Brain (organoid and tissue), 16 donors: ENCODE measurements at places on chromosomes 3 and 15.

GRCh38 chr15:68818769-68819494 lies 1.8 kb downstream of the ANP32A start:
- DNase-seq: peak; percentile 73

DNA sequence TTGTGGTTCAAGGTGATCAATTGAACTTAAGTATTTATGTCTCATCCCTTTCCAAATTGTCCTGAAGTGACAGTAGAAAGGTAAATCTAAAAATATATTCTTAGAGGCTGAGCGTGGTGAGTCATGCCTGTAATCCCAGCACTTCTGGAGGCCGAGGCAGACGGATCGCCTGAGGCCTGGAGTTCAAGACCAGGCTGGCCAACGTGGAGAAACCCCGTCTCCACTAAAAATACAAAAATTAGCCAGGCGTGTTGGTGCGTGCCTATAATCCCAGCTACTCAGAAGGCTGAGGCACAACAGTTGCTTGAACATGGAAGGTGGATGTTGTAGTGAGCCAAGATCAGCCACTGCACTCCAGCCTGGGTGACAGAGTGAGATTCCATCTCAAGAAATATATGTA lies 226.6 kb downstream of the DPH6 start:
- no peak for DNase-seq

DNA sequence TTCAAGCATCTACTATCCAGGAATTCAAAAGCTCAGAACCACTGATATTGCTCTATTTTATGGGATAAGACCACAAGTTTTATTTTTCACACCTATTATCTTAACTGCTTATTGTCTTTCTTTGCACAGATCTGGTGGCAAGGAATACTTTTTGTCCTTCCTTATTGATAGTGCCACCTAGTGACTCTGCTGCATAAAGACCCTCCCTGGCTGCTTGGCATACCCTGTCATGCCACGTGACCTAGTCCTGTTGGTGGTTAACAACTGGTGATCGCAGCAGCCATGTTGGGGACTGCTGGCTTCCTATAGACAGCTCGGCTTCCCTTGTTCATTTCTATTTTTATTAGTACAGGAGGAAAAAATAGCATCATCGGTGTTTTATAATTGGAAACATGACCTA lies 236.3 kb downstream of the MEX3B start:
- DNase-seq: no peak

DNA sequence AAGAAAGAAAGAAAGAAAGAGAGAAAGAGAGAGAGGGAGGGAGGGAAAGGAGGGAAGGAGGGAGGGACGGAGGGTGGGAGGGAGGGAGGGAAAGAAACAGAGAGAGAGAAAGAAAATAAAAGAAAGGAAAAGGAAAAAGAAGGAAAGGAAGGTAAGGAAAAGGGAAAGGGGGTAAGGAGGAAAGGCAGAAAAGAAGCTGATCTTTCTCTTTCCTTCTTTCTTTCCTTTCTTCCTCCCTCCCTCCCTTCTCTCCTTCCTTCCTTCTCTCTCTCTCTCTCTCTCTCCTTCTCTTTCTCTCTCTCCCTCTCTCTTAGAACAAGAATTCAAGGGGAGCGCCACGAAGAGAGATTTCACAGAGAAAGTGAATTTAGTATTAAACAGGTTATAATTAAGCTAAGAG lies 25.8 kb upstream of the TMCC1 start:
- DNase-seq: no peak

DNA sequence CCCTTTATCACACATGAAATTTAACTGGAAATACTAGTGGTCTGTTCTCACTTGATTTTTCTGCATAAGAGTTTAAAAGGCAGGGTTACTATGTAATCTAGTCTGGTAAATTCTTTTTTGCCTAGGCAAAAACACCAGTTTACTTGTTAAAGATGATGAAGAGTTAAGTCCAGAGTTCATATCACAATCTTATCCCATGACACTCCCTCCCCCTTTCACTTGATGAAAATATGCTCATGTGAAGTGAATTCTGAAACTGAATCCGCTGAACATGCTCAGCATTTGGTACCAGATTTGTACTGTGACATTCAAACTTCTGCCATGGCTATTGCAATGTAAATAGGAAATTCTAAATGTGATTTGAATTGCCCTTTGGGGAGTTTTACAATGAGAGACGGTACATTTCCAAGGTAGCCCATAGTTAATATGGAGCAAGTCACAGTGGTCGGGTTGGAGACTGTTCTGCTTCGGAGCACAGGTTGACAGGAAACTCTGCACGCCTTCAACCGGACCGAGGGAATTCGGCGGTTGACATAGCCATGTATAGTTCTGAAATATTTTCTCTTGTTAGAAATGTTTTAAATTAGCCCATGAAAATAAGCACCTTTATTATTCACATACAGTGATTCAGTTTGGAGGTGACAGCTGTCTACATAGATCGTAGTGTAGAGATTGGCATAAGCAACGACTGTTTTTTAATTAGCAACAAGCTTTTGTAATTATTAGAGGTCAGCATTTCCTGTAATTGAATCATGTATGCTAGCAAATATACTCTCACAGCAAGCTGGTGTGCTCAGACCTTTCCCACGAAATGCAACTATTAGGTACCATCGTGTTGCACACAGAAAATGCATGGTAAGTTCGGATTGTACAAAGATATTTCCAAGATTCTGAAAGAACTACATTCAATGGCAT lies 768.6 kb upstream of the GOLIM4 start:
- no peak for DNase-seq

DNA sequence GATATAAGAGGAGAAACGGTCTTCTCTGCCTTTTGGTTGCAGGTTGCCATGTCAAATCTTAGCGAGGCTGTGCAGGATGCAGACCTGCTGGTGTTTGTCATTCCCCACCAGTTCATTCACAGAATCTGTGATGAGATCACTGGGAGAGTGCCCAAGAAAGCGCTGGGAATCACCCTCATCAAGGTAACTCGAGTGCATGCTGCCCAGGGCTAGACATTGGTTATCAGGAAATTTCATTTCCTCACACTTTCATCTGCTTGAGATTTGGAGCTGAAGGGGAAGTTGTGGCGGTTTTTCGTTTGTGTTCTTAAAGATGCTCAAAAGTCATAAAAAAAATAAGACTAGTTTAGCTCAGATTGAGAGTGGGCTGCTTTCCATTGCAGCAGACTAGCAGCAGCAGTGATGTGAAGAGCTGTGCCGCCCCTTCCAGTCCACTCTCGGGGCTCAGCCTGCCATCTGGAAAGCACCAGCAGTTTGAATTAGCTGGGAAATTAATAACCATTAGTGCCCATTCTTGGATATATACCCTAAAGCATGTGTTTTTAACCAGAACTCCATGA lies 32.2 kb downstream of the GPD1L start:
- no peak for DNase-seq

DNA sequence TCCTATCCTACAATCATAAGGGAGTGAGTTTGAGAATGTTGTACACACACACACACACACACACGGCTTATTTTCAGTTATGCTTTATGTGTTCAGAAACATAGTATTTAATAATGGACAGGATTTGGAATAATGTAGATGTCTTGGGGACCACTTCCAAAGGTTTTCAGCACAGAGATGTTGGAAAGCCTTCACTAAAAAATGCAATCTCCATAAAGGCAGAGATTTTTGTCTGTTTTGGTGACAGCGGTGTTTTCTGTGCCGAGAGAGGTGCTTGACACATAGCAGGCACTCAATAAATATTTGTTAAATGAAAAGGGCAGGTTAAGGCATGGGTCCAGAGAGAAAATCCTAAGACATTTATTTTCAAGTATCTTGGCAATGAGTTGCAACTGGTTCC lies 428.2 kb upstream of the RGMA start:
- DNase-seq: no peak

DNA sequence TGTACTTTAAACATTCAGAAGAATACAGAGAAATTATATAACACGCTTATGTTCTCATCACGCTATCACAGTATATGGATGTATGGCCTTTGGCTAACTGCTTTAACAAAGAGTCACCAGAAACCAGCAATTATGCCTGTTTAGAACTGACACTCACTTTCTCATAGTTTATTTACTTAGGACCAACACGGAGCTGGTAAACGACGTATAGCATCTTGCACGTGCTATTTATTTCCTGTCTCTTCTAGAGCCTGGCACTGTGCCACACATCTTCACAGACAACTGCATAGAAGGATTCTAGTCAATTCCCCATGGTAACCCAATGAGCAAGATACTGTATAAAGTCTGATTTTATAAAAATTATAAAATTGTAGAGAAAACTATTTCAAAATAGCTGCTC lies 43.6 kb downstream of the TBC1D2B start:
- peak; percentile 31 for DNase-seq

DNA sequence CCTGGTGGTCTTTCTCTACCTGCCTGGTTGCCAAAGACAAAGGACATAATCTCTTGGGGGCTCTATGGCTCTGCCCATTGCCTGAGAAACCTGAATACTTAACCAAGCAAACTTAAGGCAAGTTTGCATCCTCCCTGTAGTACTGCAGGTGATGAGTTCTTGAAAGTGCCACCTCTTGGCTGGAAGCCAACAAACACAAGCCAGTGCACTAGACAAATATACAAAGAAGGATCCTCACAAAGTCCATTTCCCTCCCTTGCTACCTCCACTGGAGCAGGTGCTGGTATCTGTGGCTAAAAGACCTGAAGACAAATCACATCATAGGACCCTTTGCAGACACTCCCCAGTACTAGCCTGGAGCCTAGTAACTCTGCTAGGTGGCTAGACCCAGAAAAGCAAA lies 772.3 kb downstream of the SI start:
- no peak for DNase-seq

DNA sequence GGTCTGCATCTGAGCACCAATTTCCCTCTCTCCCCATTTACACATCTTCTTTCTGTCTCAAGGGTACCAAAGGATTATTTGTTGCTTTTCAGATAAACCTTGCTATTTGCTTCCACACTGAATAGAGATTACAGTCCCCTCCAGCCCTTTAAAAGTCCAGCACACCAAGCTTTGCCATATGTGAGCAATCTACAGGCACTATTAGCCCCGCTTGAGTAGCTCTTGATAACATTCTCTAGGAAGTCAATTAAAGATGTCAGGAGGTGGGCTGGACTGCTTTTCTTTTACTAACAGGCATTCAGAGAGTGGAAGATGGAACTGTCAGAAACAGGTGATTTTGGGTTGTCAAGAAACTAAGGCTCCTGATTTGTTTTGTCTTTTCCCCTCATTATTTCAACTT lies 417.0 kb downstream of the ROBO2 start:
- peak; percentile 55 for DNase-seq

GRCh38 chr15:67091071-67091979 lies 25.9 kb downstream of the SMAD3 start:
- no peak for DNase-seq

DNA sequence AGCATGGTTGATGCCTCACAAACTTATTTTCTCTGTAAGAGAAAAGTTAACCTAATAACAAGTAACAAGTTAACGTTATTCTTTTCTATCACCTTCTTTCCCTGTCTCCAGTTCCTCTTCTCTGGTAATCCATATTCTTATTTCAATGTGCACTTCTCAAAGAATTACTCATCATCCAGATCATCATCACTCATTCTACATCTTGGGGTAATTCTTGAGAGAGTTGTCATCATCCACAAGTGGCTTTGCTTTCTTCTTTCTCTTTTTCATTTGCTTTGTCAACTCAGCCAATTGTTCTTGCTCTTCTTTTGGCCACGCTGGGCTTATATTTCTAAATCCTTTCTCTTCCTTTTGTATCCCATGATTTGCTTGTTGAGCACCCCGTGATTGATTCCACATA lies 20.8 kb upstream of the RNF111 start:
- DNase-seq: no peak

DNA sequence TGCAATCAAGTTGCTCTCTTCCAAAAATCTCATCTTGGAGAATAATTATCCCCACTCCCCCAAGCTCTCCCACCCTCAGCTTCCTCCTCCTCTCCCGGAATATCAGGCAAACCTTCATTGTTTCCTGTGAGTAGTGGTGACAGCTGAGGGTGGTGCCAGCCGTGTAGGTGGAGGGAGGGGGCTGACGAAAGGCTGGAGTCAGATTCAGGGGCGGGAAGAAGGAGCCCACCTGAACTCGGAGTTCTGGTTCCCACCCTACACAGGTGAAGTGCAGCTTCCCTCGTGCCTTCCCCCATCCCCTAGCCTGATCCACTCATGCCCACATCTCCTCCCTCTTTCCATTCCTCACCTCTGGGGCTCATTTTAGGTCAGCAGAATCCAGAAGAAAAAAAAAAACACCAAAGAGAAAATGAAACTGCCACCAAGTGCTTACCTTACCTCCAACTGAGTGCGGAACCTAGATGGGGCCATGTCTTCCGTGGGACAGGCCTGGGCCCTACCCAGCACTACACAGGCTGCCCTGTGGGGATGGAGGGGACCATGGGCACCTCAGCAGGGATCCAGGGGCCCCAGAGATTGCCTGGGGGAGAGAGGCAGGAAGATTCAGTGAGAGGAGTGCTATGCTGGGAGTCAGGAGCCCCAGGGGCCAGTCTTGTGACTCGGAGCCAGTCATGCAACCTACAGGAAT lies 81.3 kb downstream of the ADCY5 start:
- DNase-seq: no peak

DNA sequence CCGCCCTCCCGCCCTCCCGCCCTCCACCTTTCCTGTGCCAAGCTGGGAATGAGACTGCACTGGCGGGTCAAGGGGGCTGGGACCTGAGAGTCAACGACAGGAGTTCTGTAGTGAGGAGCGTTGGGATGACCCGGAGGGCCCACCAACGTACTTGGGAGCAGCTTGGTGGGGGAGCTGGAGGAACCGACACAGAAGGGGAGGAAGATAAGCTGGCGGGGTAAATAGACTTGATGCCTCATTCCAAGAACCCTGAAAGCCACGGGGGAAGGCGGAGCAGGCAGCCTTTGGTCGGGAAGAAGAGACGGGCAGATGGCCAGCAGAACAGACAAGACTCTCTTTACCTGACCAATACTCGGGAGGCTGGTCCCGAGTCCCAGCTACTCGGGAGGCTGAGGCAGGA lies 277 bp downstream of the FMN1 start:
- DNase-seq: no peak

DNA sequence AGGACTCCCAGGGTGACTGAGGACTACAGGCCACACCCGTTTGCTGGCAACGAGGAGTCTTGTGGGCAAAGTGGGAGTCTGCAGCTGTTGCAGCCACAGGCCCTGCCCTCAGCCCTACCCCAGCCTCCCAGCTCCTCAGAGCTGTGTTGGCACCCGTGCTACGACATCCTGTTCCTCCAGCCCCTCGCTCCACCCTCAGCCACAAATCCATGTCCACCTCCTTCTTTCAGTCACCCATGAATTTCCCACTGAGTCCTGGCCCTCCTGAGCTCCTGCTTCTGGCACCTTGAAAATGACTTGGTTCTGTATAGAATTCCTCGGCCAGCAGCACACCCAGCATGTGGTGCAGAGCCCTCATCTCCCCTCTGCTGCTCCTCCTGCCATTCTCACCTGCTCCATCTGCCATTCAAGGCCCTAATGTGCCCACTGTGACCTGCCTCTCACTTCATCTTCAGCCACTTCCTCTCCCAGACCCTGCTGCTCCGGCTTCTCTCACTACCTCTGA lies 20.9 kb upstream of the VILL start:
- no peak for DNase-seq

- no peak for DNase-seq
Observed at GRCh38 chr3:60431599-60431958, 819.7 kb downstream of the FHIT start.

- DNase-seq: peak; percentile 66
Observed at GRCh38 chr3:177361081-177361938, 164.0 kb upstream of the TBL1XR1 start.
